ENCODE measurements at places on chromosomes 4 and X.

DNA sequence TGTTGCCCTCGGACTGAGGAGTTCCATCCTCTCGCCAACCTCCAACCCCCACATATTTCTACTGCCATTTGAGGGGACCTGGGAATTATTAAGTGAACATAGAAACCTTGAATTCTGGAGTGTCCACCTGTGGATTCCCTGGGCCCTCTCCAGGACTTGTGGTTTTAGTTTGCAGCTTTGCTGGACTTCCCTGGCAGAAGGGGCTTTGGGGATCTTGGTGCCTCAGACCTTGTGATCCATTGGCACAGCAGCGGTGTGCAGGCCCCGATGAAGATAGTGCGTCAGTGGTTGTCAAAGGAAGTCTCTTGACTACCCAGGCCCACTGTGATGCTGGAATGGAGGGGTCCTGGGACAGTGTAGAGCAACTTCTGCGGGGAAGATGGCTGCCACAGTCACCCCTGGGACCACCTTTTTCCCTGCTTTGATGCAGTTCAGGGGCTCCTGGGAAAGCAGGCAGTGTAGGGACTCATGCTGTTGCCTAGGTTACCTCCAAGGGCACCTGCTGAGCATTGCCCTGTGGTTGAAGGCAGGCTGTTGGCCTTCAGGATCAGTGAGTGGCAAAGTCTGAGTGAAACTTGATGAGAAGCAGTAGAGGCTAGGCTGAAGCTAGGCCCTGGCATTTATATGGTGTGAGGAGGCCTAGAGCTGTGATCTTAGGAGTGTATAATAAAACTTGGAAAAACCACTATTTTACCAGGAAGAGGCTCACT is 2.2 kb downstream of the SLC16A2 start:
- no peak for DNase-seq

DNA sequence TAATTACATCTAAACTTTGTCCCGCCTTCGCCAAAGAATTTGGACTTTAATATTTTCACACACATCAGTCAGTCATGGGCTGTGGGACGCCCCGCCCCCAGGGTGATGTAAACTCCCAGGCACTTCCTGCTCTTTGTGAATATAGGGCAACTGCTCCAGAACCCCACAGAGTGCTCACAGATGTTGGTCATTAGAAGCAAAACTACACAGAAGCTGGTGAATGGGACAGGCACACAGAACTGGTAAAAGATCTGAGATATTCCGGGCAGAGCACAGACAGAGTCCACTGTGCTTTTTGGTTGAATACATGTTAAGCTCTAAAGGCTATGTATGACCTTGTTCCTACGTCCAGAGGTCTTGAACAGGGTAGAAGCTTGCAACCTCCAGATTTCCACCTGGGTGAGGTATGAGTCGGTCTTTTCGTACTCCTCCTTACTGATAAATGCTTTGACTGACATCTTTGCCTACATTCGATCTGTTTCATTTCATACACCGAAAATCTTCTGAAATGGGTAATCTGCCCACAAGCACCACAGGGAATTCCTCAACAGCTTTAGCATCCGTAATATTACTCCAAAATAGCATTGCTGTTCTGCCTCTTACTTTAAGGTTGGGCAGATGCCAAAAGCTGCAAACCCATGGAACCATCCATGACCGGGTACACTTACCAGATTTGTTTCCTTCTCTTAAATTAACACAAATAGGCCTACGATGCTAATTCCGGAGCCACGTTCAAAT is 144.6 kb downstream of the AMELX start:
- DNase-seq, result no peak

GRCh38 chrX:70592091-70592490 is 147.5 kb downstream of the DLG3 start:
- DNase-seq, result no peak

- DNase-seq, result no peak
Measured at GRCh38 chr4:42453612-42454011, 56.3 kb downstream of the SHISA3 start.

GRCh38 chr4:87529187-87529586 is at the start of gene SPARCL1:
SPARCL1 (minus strand) TSS chr4:87529376; CDS start chr4:87499574, 29,802 bp downstream.
- DNase-seq, result no peak

DNA sequence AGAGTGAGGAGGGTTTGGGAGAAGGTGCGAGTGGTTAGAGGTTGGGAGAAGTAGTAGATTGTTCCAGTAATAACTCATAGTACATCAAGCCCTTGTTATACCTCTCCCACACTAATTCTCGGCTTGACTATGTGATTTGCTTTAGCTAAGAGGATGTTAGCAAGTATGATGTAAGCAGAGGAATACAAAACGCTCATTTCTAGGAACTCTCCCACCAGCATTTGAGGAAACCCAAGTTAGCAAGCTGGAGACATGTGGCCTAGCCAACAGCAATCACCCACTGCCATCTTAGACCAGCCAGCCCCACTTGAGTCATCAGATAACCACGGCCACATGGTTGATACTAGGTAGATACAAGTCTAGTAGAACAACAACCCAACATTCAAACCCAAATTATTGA is 14.2 kb downstream of the FTHL17 start:
- no peak for DNase-seq

DNA sequence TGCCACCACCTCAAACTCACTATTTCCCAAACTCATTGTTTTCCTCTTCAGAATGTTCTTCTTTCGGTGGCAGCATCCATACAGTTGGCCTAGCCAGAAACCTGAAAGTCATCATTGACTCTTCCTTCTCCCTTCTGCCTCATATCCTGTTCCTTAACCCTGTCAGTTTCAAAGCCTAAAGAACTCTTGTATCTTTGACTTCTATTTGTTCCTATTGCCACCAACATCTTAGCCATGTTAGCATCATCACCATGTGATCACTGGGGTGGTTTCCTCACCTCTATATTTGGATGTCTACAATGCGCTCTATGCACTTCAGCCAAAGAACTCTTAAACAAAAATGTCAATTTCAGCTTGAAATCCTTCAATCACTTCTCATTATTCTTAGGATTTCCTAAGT is 29.0 kb downstream of the DDX60L start:
- no peak for DNase-seq

GRCh38 chr4:119207051-119207450 is 5.5 kb upstream of the USP53 start:
- no peak for DNase-seq

- DNase-seq, result no peak
Measured at GRCh38 chr4:37757121-37757520, 69.4 kb upstream of the PGM2 start.

DNA sequence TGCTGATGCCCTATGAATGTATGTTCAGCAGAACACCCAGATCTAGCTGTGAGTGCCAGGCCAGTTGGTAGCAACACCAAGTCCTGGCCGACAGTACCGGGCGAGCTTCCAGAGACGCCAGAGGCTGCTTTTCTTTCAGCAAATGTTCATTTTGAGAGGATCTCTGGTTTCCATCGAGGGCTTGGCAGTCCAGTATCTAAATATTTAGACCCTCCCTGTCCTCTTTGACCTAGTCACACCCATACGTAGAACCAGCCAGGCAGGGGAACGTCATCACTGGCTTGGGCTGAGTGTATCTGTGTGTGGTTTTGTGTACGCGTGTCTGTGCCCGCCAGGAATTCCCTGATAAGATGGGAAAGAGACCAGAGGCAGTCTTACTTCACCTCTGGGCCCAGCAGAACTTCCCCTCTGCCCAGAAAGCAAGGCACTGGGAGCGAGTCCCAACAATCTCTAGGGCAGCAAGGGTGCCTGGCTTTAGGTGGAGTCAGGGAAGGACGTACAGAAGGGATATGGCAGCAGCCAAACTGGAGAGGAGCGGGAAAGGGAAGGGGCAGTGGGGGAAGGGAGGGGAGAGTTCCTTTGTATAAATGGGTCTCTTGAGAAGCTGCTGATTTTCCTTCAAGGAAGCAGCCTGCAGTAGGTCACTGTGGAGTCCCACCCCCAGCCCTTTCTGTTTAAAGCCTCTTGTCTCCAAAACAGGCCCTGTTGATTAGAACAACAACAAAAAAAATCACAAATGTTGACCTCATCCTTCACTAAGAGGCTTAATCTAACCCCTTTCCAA is 15.0 kb upstream of the ELF4 start:
- no peak for DNase-seq

DNA sequence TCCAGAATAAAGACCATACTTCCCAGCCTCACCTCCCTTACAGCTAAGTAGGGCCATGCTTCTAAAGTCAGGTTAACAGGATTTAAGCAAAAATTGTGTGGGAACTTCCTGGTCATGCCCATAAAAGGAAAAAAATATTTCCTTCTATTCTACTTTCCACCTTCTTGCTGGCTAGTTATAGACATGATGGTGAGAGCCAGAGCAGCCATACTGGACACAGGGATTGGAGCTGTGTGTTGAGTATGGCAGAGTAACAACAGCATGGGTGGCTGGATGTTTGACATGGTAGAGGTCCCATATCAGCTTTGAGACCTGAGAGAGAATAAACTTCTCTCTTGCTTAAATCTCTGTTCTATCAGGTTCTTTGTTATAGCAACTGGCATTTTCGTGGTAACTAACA is 15.1 kb upstream of the CBR4 start:
- no peak for DNase-seq

DNA sequence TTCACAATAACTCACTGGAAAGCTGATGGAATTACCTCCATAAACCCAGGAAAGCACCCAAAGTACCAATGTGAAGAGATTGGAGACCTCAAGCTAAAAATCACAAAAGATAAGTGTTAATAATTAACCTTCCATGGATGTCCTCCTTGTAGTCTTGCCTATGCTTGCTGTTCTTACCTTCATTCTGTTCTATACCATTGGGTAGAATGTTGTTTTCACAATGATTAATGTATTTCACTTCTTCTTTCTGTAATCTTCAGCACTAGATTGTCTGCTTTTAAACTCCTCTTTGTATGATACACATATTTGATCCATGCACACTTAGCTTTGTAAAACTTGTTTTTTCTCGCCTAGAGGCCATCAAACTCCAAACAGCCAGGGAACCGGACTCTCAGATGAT is 570.3 kb downstream of the RAPGEF2 start:
- no peak for DNase-seq

GRCh38 chr4:23889814-23890341 is at the start of gene PPARGC1A:
PPARGC1A (minus strand) TSS chr4:23890047; CDS start chr4:23889957, 90 bp downstream.
- no peak for DNase-seq

GRCh38 chr4:146058531-146058930 is 117.0 kb upstream of the LSM6 start:
- DNase-seq, result no peak
